Nephron progenitor cell (in vitro differentiated cells): ENCODE measurements at places on chromosomes 16 and 17.

DNA sequence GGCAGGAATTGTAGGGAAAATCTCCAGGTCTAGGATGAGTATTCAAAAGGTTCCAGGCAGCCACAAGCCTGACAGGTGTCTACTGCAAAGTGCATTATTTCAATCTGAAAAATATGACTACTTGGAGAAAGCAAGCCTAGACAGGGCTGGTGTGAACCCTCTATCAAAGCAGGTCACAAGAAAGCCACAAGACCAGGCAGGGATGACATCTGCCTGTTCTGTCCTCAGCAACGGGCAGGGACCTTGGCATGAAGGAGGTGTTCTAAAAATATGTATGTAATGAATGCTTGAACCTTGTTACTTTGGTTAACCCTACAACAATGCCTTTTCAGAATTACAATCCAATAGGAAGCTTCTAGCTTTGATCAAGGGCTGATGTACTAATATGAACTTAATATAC is 1.2 kb upstream of the COX6A2 start:
- DNase-seq = no peak

GRCh38 chr17:27460196-27460725 is 4.0 kb downstream of the KSR1 start:
- no peak for DNase-seq

- no peak for DNase-seq
Observed at GRCh38 chr17:6393351-6393952, 41.5 kb downstream of the AIPL1 start.

- no peak for DNase-seq
Observed at GRCh38 chr16:19609359-19609758, 53.9 kb downstream of the VPS35L start.

GRCh38 chr16:85736921-85737320 is 14.0 kb downstream of the C16orf74 start:
- no peak for DNase-seq

DNA sequence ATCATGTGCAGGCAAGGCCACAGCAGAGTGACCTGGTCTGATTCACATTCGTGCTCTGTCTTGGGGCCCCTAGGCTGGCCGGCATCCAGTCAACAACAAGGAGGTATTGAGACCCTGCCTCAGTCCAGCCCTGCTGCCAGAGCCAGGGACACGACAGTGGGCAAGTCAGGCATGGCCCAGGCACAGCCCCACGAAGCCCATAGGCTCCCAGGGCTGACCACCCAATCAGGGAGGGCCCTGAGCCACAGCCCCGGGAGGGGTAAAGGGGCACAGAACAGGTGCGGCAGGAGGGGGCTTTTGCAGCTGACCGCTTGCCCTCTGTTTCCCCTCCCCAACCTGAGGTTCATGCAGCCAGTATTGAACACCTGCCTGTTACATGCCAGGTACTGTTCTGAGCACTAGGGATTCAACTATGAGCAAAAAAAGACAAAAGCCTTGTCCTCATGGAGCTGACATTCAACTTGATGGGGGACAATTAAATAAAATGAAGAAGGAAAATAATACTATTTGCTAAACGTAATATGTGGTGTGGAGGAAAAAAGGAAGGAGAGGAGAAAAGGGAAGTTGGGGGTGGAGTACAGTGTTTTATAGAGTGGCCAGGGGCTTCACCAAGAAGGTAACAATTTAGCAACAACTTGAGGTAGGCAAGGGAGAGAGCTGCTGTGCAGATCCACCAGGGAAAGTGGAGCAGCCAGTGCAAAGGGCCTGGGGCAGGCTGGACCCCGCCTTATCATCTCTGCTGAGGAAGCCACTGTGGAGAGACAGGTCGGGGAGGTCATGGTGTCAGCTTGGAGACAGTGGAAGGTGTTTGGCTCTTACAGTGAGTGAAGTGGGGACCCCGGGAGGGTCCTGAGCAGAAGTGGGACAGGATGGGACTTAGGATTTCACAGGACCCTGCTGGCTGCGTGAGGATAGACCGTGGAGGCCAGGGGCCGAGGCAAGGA is 6.1 kb downstream of the DRC3 start:
- no peak for DNase-seq

- no peak for DNase-seq
Observed at GRCh38 chr17:42337442-42337841, 49.1 kb downstream of the STAT5A start.

- DNase-seq = no peak
Observed at GRCh38 chr16:59878999-59879398, 1144.9 kb upstream of the GOT2 start.

- no peak for DNase-seq
Observed at GRCh38 chr17:37082311-37082860, 133.6 kb downstream of the AATF start.

DNA sequence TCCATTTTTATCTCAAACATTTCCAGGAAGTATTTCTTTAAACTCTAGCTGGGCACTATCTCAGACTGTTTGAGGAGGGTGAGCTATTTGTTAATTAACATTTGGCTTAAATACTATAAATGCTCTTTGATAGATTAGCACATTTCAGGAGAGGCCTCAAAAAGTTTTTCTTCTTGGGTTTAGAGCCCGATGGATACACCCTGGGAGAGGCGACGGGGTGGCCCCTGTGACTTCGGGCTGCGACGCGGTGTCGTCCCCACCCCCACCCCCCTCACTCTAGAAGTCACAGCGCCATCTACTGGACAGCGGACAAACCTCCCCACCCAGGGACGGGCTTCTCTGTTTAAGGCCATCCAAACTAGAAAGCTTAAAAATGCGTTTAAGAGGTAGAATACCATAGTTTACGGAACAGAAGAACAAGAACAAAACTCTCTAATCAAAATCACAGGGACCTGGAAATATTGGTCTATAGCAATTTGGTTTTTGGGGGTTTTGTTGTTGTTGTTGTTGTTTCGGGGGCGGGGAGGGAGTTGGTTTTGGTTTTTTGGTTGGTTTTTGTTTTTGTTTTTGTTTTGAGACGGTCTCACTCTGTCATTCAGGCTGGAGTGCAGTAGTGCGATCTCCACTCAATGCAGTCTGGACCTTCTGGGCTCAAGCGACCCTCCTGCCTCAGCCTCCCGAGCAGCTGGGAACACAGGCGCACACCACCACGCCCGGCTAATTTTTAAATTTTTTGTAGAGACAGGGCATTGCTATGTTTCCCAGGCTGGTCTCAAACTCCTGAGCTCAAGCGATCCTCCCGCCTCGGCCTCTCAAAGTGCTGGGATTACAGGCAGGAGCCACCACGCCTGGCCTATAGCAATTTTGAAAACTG is 254.4 kb downstream of the C16orf95 start:
- DNase-seq = peak; percentile 85

- no peak for DNase-seq
Observed at GRCh38 chr17:51630101-51630671, 369.8 kb downstream of the UTP18 start.

GRCh38 chr17:62998166-62998565 is 32.1 kb downstream of the TANC2 start:
- DNase-seq = no peak

- DNase-seq = no peak
Observed at GRCh38 chr16:89845417-89845816, 17.1 kb downstream of the SPIRE2 start.

- no peak for DNase-seq
Observed at GRCh38 chr17:57442914-57443571, 186.7 kb downstream of the MSI2 start.

- DNase-seq = peak; percentile 44
Observed at GRCh38 chr17:7884581-7885366, 3.8 kb upstream of the CHD3 start.

DNA sequence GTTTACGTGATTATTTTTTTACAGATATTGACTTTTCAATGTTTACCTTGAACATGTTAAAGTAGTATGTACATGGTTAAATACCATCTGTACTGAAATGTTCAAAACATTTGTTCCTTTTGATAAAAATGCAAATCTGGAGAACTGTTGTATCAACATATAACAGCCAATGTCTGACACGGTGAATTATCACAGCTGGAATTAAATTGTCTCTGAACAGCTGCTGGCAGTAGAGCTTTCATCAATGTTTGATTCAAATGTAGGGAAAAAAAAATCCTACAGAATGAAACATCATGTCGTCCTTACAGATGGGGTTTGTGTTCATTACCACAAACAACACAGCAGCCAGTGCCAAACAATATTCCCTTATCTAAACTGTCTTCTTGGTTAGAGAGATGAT is 79.9 kb downstream of the TOX3 start:
- DNase-seq = no peak

DNA sequence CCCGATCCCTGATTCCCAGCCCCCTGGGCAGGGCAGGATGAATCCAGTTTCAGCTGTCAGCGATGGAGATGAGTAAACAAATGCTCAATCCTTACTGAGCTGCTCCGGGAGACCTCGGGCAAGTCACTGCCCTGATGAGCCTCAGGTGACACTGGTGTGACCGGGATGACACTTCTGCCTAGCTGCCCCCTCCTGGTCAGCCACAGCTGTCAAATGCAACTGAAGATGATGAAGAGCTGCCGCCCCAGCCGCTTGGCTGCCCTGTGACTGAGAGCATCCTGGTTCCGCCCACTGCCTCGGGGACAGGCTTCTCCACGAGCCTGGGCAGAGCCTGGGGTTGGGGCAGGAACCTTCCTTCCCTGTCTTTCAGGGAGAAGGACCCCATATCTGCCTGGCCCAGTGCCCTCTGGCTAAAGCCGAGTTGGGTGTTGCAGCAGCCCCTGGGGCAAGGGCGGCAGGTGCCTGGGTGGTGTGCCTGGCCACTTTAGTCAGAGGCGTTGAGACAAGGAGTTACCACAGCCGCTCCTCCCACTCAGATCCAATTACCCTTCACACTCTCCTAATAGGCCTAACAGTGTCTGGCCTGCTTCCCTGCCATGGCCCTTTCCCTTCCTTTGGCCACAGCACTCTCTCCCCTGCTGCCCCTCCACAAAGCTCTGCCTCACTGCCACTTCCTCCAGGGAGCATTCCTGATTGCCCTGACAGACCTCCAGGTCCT is 5.5 kb downstream of the CCL17 start:
- peak; percentile 22 for DNase-seq

DNA sequence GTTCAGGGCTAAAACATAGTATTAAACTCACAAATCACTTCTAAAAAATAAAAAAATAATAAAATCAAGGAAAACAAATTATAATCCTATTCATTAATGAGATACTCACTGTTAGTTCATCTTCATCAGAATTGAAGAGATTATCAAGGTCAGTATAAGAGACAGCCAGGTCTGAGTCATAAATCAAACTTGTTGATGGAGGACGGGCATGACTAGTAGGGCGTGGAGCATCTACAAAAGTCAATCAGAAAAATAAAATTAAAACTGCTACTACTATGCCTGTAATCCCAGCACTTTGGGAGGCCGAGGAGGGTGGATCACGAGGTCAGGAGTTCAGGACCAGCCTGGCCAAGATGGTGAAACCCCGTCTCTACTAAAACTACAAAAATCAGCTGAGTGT is 59.1 kb upstream of the INTS2 start:
- no peak for DNase-seq

DNA sequence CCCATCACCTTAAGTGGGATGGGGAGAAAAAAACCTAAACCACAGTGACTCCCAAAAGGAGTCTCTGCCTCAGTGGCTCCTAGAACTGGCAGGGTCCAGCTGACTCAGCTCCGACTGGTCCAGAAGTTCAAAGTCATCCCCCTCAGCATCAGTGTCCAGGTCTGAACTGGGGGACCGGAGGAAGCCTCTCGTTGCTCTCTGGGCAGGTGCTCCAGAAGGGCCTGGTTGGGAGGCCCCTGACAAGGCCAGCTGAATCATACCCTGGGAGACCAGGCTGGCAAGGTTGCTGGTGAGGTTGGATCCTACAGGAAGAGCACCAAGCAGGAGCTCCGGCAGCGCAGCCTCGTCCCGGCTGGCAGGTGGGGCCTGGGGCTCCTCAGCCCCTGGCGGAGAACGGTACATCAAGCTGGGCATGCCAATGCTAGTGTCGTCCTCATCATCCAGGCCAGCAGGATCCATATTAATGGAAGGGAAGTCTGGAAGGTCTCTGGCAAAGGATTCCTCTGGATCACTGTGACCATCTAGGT is 4.3 kb upstream of the PSMC3IP start:
- no peak for DNase-seq

GRCh38 chr17:72120642-72121163 is at the start of gene SOX9:
SOX9 (plus strand) TSS chr17:72121020; CDS start chr17:72121392, 372 bp downstream.
- peak; percentile 81 for DNase-seq

DNA sequence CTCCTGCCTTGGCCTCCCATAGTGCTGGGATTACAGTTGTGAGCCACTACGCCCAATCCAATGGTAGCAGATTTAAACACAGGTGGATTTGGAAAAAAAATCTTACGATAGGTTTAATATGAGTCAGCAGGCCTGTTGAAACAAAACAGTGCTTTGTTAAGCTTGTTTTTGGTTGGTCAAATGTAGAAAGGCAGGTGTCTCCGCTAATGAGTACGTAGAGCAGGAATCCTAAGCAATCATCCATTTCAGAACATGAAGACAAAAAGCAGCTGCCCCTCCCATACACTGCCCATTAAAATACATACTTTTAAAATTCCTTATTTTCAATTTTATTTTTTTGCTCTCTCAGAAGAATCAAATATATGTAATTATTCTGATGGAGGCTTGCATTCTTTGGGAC is 1.9 kb upstream of the WWOX start:
- no peak for DNase-seq

DNA sequence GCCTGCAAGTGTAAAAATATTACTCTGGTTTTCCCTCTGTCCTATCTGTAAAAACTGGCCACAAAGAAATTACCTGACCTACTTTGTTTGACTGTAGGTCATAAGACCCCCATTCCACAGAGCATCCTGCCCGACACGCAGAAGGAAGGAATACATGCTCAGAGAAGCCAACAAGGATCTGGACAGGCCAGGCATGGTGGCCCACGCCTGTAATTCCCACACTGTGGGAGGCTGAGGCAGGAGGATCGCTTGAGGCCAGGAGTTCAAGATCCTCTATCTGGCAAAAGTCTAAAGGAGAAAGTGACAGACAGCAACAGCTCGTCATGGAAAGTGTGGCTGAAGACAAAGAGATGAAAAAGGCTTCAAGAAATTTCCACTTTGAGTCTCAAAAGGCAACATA is 78.2 kb upstream of the RNU2-1 start:
- no peak for DNase-seq

GRCh38 chr17:18184143-18185031 is 759 bp downstream of the ALKBH5 start:
- peak; percentile 49 for DNase-seq

DNA sequence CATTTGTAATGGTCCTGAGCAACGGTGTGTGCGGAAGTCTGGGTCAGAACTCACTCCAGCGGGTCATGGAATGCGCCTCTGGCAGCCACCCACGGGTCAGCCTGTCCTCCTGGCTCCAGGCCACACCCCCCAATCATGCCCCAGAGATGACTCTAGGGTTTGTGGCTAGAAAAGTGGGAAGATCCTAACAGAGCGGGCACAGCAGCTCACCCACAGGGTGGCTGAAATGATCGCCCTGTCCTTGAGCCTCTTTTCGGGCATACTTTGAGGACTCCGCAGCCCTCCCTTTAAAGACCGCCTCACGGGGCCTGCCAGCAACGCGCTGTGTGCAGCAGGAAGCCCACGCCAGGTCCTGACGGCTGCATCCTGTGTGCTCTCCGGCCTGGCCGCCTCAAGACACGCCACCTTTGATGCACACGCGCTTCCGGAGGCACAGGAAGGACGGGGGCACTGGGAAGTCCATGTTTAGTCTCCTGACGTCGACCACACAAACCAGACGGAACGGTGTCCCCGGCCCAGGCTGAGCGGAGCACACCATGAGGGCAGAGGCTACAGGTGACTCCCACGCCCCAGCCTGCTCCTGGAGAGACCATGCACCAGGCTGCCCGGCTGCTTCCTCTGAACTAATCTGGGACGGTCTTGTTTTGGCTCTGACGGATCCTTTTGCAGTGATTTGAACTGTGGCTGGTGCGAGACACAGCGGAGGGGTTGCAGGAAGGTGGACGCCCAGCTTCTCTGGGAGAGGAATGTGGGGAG is 92.9 kb downstream of the TBC1D16 start:
- peak; percentile 3 for DNase-seq
